ENCODE measurements at places on chromosomes 13 and 19.

GRCh38 chr19:2417881-2418406 is 9.4 kb downstream of the TIMM13 start:
- no peak for DNase-seq

DNA sequence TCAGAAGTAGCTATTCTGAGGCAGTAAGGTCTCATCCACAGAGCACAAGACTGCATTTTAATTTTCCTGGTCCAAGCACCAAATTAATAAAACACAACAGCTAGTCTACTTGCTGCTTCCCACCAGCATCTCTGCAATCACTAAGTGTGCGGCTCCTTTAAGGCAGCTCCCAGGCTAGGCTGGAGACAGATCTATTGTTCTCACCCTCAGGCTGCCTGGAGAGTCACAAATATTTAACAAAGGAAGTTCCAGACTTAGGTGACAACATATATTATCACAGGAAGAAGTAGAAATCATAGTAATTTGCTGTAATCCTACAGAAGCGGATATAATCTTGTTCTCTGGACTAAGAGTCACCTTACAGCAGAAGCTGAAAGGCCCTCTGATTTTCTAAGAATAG is 2.2 kb upstream of the EID2 start:
- DNase-seq: no peak

- no peak for DNase-seq
Measured at GRCh38 chr13:27355894-27356293, 68.5 kb upstream of the GTF3A start.

DNA sequence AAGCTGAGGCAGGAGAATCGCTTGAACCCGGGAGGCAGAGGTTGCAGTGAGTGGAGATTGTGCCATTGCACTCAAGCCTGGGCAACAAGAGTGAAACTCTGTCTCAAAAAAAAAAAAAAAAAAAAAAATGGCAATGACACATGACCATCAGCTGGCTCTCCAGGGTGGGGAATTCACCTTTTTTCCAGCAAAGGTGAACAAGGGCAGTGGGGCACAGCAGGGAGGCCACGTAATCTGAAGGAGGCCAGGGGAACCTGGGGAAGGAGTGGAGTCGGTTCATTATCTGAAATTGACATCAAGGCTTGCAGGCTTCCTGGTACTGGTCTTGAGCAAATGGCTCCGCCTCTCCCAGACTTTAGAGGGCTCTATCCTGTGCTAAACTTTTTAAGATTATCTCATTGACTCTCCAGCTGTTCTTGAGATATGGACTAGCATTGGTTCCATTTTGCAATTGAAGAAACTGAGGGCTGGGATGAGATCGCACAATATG is 28.1 kb downstream of the KEAP1 start:
- DNase-seq: no peak

GRCh38 chr13:110332750-110333149 is 25.7 kb downstream of the COL4A2 start:
- no peak for DNase-seq

- DNase-seq: no peak
Measured at GRCh38 chr13:107258599-107259187, 690.8 kb upstream of the ARGLU1 start.

GRCh38 chr19:49347835-49348234 is 12.6 kb downstream of the CD37 start:
- DNase-seq: no peak

Measured in aorta (tissue), 5 donors.